Activated CD8-positive, alpha-beta T cell treated with anti-CD3 and anti-CD28 coated beads for 36 hours (primary cell): ENCODE measurements at places on chromosomes 1 and 21. TPM values are rescaled to one million over a fixed set of nuclear protein-coding genes. Genes with fewer than 3 reads are reported as not detected.

The FNBP1L gene
- total RNA-seq = 0.25 TPM

The SPATA46 gene
- not detected for total RNA-seq

DNA sequence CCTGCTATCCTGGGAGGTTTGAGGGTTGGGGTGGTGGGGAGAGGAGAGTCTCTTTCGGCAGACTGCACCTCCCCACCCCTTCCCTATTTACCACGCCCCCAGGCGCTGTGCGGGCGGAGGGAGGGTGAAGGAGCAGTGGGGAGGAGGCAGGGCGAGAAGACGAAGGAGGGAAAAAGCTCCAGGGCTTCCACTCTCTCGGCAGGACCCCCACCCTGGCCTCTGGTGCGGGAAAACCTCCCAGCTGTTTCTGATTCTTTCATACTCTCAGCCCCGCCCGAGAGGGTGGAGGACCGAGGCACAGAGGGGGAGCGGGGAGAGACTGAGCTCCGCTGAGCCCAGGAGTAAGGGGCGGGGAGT, 866 bp upstream of the WNT2B start:
- peaks cover 37% of the 10 kb centered on the region for H3K27me3 ChIP-seq
- peak overlapping the region; percentile 67 for H3K4me3 ChIP-seq
- H3K36me3 ChIP-seq = no peaks in the 10 kb centered on the region
- no peak overlapping the region for H3K27ac ChIP-seq
- H3K4me1 ChIP-seq = peaks cover 2% of the 10 kb centered on the region

GRCh38 chr21:37266515-37267221, 466 bp downstream of the VPS26C start:
- no peaks in the 10 kb centered on the region for H3K27me3 ChIP-seq
- H3K4me3 ChIP-seq = peak overlapping the region; percentile 90
- DNase-seq = no peak
- H3K27ac ChIP-seq = peak overlapping the region; percentile 98
- H3K36me3 ChIP-seq = peaks cover 17% of the 10 kb centered on the region

DNA sequence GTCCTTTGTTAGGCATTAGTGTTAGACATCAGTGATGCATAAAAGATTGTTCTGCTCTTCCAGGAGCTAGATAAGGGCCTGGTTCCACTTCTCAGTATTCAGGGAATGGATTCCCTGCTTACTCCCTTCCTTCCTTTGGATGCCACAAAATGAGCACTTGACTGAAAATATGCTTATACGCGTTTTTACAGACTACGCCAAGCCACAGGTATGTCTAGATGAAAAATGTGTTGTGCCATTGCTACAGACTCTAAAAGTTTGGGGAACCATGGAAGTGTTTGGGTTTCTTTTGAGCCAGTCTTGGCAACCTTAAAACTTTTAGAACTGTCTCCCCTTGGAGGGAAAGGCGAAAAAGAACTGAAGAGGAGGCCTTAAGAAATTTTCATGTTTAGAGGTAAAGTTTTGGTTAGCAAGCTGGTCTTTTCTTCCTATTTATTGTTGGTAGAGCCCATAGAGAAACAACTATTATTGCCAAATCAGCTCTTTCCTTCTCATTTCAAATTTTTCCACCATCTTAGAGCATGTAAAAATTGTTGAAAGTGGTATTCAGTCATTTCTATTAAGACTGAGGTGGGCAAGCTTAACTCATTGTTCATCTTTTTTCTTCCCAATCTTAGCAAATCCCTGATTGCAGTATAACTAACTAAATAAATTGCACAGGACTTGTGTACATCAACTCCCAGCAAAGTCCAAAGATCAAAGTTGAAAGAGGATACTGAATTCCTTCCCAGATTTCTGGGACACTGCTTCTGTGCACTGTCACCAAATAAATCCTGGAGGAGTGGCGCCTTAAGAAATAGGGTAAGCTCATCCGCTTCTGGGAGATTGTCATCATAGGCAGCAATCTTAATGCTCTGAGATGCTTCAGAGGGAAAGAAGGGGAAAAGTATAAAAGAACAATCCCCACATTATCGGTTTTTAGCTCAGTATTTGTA, 18.9 kb downstream of the FGGY start:
- H3K27ac ChIP-seq = no peak overlapping the region
- no peak for DNase-seq
- peaks cover 2% of the 10 kb centered on the region for H3K36me3 ChIP-seq
- H3K4me1 ChIP-seq = peaks cover 30% of the 10 kb centered on the region

DNA sequence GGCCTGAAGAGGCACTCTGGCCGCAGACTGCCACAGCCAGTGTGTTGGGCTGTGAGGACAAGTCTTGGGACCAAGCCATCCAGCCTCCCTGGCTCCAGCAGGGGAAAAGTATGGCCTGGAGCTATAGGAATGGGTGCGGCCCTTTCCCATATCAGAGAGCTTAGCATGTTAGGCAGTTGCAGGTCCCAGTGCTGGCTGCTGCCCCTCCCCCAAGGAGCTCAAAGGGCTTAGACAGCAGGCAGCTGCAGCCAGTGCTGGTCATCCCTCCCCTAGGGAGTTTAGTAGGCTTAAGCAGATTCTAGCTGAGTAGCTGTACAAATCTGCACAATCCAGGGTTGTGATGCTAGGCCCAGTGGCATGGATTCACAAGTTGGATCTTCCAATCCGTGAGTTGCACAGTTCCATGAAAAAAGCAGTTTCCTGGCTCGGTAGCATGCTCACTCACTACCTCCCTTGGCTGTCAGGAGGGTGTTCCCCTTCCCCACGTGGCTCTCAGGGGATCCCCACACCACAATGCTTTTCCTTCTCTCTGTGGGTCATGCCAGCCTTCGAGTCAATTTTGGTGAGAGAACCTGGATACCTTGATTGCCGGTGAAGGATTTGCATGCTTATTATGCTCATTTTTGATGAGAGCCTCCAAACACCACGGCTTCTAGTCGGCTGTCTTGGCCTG, 1490.8 kb downstream of the BRINP3 start:
- H3K27ac ChIP-seq = no peak overlapping the region
- no peak overlapping the region for H3K4me3 ChIP-seq
- no peaks in the 10 kb centered on the region for H3K27me3 ChIP-seq
- no peaks in the 10 kb centered on the region for H3K4me1 ChIP-seq

GRCh38 chr1:62269851-62270495, 49.3 kb downstream of the KANK4 start:
- no peak for DNase-seq
- no peak overlapping the region for H3K27ac ChIP-seq
- no peak overlapping the region for H3K4me3 ChIP-seq
- H3K36me3 ChIP-seq = peaks cover 3% of the 10 kb centered on the region
